ENCODE measurements at places on chromosomes 1 and 21.
A peak's percentile ranks its signal among the peaks of the same experiment; 100 is the strongest.

- no peak for DNase-seq
Observed at GRCh38 chr1:10679496-10680220, 116.8 kb downstream of the CASZ1 start.

DNA sequence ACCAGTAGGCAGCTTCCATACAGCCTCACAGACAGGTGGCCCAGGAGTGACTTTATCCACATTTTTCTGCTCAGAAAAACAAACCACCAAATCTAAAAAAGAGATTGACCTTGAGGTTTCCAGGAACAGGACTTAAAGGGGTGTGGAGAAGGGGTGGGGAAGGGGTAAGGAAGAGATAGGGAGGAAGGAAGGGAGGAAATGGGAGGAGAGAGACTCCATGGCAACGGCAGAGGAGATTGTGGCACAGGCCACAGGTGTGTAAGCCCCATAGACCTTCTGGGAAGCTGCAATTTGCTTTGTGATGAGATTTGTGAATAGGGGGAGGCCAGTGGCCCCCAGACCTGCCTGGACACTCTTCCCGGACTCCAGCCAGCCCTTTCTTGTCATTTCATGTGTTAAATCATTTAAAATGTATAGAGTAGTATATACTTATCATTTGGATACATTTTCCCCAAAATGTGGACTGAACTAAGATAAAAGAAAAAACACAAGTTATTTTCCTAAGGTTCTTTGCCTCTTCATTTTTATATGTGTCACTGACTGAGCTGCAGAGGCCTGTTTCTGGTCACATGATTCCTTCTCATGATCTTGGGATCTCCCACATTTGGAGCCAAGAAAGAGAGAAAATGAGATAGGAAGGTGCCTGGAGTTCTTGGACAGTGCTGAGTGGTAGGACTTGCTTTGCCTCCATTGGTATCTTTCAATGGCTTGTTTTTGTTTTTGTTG is 55.5 kb downstream of the CLIC6 start:
- DNase-seq, result no peak

- peak; percentile 84 for DNase-seq
Observed at GRCh38 chr1:179706339-179706941, 36.7 kb upstream of the FAM163A start.

GRCh38 chr1:89708751-89709375 is 75.9 kb downstream of the LRRC8C start:
- DNase-seq, result no peak

DNA sequence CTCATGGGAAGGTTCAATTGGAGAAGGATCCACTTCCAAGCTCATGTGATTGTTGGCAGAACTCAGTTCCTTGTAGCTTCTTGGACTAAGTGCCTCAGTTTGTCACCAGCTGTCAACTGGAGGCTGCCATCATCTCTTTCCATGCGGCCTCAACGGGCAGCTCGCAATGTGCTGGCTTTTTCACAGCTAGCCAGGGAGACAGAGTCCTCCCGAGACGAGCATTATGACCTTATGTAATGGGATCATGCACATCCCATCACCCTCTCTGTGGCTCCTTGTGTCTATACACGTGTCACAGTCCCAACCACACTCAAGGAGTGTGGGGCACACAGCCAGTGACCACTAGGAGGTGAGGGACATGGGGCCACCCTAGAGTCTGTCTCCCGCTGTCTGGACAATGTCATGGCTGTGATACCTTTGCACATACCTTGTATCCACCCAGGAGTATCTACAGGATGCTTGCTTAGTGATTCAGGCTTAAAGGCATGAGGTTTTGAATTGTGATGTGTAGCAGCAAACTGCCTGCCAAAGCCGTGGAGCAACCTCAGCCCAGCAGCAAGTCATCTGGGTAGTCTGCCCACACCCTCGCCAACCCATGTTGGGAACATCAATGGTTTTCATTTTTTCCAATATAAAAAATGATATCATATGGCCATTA is 3.9 kb upstream of the KRTAP10-6 start:
- DNase-seq, result no peak

DNA sequence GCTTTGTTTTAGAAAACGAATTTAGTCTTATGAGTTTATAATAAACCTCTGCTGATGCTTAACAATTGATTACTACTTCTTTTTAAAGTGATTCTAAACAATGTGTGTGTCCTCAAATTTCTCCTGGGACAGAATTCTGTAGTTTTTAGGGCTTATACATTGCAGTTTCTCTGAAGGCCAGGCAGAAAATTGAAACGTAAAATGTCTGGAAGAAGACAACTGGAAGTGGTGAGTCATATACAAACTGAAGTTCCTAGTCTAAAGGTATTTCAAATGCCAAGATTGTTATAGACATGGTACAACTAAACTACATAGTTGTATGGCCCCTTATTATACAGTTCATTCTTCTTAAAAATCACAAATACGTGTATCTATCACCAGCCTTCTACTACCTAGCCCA is 30.5 kb upstream of the RC3H1 start:
- no peak for DNase-seq

DNA sequence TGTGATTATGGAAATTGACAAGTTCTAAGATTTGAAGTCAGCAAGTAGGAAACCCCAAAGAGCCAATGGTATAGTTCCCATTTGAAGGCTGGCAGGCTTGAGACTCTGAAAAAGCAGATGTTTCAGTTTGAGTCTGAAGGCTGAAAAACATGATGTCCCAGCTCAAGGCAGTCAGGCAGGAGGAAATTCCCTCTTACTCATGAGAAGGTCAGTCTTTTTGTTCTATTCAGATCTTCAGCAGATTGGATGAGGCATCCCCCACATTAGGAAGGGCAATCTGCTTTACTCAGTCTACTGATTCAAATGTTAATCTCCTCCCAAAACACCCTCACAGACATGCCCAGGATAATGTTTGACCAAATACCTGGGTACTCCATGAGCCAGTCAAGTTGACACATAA is 372.5 kb upstream of the ST6GALNAC5 start:
- DNase-seq, result peak; percentile 47

DNA sequence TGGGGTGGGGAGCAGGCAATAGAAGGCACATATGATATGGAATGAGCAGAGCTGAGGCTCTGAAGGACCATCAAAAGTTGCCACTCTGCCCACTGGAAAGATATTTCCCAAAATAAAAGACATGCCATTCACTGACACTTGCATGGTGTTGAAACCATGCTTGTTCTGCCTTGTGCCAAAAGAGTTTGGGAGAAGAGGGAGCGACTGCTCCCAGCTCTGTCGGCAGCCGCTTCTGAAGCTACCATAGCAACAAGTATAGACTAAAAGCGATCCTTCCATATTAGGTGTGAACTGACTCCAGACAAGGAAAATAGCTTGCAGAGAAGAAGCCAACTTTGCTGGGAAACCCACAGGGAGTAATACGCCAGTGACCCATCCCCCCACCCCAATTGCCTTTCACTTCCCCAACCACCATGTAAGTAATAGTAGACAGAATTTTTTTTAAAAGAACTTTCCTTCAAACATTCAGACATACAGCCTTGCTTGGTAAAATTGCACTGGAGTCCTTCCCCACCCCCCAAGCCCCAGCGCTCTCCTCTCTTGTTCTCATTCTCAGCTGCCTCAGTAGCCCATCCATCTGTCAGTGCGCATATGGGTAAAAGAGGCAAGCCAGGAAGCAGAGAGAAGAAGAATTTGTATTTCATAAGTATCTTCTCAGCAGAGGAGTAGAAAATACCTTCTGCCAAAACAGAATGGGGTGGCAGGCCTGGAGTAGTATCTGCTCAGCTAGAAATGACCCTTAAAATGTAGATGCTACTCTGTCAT is 263.7 kb downstream of the OMA1 start:
- no peak for DNase-seq

GRCh38 chr1:187491082-187491720 is 662.5 kb downstream of the PLA2G4A start:
- DNase-seq, result peak; percentile 60

DNA sequence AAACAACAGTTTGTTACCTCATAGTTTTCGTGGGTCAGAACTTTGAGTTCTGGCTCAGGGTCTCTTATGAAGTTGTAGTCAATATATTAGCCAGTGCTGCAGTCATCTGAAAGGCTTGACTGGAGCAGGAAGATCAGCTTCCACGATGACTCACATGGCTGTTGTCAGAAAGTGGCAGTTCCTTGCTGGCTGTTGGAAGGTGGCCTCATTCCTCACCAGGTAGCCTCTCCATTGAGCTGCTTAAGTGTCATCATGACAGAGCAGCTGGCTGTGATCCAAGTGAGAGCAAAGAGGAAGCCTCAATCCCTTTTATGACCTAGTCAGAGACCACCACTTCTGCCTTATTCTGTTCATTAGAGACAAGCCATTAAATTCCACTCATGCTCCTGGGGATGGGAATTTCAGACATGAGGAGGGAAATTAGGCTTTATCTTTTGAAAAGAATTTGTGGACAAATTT is 5.6 kb downstream of the OSBPL9 start:
- DNase-seq, result peak; percentile 69

DNA sequence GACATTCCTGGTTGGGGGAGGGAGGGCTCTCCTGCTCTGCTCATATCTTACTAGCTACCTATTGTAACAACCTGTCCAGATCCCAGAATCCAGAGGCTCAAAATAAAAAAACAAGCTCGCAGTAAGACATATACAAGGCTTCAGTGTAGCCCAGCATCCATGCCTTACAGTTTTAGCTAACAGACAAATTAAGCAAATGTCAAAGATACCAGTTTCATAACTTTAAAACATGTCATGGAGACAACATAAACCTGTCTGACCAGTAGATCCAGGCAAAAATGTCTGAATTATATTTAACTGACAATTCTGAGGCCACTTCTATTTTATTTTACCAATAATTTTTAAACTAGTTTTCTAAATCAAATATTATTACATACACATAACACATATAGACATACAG is 167.7 kb upstream of the TNR start:
- DNase-seq, result no peak

DNA sequence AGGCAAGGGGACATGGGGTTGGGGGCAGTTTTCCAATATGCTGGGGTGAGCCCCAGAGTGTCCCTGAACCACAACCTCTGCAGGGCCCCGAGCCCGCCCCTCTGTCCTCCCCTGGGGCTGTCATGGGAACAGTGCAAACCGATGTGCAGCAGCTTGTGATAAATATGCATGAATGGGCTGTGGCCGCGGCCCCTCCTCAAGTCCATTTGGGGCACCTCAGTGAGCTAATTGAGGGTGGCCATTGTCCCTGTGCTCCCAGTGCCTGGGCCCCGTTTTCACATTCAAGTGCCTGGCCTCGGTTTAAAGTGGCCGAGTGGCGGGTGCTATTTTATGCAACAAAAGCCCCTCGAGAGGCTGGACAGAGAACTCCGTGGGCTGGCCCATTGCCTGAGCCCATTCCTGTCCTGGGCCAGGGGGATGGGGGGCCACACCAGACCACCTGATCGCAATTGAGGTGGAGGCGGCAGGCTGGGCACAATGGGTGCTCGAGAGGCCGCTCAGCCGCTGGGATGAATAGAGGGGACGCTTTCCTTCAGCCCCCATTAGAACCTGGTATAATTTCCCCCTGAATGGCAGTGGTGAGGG is 193.7 kb downstream of the FOXD2 start:
- no peak for DNase-seq

GRCh38 chr1:162022626-162023025 is 1.0 kb downstream of the OLFML2B start:
- no peak for DNase-seq

DNA sequence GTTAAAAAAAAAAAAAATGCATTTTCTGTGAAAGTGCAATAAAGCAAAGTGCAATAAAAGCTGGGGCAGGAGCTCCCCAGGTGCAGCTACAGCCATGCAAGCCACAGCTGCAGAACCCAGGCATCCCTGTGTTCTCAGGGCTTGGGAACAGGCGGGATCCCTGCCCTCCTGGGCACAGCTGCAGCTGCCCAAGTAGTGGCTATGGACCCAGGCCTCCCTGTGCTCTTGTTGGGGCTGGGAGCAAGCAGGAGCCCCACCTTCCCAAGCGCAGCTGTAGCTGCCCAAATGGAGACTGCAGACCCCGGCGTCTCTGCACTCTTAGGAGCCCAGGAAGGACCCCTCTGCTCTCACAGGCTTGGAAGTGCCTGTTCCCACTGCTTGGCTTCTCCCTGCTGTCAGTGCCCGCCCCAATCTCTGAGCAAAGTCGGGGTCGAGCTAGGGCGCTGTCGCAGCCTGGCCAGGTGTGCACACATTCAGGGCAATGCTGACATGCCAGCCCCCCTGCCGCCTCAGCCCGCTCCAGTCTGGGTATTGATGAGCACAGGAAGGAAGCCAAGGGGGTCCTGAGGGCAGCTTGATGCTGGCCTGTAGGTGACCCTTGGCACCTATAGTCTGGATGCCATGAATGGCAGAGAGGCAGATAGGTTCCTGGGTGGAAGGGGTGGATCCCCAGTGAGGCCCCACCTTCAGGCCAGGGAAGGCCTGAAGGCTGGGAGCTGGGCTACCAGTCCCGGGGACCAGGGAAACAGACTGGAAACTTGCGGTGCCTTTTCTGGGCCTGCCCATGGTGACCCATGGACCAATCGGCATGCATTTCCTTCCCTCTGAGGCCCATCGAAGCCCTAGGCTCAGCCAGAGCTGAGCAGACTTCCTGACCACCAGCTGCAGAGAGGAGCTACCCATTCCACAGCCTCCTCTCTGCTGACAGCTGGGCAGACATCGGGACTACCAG is 58.6 kb downstream of the RRAGC start:
- DNase-seq, result no peak

DNA sequence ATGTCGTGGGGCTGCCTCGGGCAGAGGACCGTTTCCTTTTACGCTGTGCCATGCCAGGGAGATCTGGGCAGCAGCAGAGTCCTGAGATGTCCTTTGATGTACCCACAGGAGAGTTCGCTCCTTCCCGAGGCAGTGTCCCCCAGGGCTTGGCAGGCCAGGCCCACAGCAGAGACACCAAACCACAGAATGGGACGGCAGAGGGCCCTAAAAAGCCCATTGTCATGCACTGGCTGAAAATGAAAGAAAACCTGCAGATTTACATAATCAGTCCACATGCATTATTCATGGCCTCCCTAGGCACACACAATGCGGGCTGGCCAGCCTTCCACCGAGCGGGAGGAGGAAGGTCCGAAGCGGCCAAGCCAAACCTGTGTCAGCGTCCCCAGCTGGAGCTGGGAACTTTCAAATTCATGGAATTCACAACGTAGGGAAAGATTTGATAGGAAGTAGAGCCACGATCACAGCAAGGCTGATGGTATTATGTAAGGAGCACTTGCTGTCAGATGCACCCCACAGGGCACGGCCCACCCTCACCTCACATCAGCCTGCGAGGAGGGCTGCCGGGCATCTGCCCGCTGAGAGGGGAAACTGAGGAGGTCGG is 25.3 kb upstream of the EFHD2 start:
- DNase-seq, result peak; percentile 34

DNA sequence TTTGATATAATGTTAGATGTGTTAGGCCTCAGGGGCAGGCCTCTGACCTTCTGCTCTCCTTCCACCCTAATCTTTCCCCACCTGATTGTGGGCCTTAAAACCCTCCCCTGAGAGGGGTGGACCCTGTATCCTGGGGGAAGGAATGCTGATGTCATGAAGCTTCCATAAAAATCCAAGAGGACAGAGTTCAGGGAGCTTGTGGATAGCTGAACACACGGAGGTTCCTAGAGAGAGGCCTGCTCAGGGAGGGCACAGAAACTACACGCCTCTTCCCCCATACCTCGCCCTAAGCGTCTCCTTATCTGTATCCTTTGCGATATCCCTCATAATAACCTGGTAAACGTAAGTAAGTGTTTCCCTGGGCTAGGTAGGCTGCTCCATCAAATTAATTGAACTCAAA is 4.3 kb downstream of the MFN2 start:
- DNase-seq, result no peak

- no peak for DNase-seq
Observed at GRCh38 chr1:115666702-115667101, 24.9 kb downstream of the VANGL1 start.
